Amniotic stem cell (primary cell): ENCODE measurements at places on chromosomes 5 and 9.

DNA sequence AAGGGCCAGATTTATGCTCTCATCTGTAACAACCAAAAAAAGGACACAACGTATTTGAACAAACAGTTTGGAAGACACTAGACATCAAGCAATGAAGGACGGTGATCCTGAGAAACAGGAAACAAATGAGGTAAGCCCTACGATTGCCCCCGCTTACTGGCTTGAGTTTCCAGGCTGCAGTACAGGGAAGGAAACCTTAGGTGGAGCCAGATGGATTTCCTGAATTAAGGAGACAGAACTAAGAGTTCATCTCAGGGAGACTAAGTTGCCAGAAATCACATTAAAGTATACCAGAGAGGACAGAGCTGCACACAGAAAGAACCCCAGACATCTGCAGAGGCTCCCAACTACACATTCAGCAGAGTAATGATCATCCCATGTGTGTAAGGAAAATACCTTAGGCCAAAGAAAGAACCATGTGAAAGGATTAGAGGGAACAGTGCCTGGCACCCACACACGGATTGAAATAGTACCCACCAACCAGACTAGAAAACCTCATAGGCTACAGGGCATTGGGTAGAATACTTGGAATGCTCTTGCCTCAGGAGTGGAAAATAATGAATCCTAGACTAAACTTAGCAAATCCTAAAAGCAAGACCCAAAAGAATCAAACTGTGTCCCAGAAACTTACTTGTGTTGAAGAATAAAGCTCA is 99.3 kb upstream of the NIPBL start:
- no peak for DNase-seq

DNA sequence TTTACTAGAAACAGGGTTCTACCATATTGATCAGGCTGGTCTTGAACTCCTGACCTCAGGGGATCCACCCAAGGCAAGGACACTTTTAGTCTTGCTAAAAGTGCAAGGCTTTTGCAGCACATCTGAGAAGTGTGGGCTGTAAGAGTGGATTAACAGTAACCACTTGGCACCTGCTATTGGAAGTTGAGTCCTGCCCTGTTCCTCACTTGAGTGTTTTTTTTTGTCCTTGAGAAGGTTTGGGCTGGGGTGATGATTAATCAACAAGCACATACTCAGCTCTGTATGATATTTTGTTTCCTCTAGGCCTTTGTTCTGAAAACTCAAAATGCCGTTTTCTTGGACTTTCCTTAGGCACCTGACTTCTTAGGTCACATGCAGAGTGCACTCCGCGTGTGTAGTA is 37.4 kb downstream of the SNX30 start:
- no peak for DNase-seq

- no peak for DNase-seq
Measured at GRCh38 chr5:52656569-52657246, 131.0 kb upstream of the ITGA1 start.

GRCh38 chr9:84932915-84933527 is 263.5 kb downstream of the NTRK2 start:
- no peak for DNase-seq

DNA sequence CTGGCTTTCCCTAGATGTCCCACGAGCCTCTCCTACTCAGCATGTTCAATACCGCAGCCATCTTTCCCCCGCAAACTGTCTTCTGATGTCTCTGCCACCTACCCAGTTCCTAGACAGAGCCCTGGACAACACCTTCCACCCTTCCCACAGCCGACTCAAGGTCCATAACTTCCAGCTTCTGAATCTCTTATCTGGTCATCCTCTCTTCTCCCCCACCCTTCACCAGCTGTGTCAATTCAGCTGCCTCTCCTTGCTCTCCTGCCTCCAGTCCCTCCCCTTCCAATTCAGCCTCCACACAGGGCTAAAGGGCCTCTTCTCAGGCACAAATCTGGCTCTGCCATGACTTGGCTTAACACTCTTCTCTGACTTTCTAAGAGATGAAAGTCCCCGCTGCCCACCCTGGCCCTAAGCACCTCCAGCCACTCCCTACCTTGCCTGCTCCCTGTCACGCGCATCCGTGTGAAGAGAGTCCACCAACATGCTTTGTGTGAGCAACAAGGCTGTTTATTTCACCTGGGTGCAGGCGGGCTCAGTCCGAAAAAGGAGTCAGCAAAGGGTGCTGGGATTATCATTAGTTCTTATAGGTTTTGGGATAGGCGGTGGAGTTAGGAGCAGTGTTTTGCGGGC is 25.2 kb downstream of the AQP7 start:
- no peak for DNase-seq

- DNase-seq: no peak
Measured at GRCh38 chr5:138064526-138064925, 19.3 kb upstream of the WNT8A start.

DNA sequence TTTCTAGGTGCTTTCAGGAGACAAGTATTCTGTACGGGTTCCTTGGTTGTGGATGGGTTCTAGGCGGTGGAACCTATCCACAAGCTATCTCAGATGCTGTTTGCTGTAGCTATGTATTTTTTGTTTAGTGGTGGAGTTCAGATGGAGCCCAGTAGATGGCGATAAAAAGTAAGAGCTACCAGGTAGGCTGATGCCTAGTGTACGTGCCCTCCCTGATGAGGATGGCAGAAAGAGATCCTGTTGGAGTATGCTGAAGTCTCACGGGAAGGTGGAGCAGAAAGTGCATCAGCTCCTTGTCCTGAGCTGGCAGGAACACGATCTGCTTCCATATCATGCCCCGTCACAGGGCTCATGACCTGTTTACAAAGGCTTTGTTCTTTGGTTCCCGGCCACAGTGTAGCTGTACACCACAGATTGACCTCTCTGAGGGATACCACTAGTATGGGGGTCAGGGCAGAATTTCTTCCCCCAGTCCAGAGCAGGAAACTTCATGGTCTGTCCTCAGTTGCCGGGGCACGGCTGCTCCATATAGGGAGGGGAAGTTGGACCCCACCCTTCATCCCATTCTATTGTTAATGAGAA is 12.6 kb upstream of the UGT3A2 start:
- no peak for DNase-seq

GRCh38 chr9:93028448-93029006 is 30.0 kb upstream of the SUSD3 start:
- no peak for DNase-seq

- DNase-seq: no peak
Measured at GRCh38 chr9:76445976-76446375, 13.0 kb upstream of the GCNT1 start.

DNA sequence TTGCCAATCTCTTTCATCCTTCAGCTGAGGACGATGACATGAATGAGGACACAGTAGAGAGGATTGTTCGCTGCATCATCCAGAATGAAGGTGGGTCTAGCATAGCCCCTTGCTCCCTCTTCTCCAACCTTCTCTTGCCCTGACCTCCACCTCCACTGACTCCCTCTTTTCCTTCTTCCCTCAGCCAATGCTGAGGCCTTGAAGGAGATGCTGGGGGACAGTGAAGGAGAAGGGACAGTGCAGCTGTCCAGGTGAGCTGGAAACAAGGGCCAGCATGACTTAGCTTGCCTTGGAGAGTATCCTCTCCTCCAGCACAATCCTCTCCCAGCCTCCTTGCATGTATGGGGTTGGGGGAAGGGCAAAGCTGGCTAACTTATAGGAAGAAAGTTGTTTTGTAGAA is 2.0 kb downstream of the RELL2 start:
- DNase-seq: no peak

GRCh38 chr5:115325296-115325959 is 29.0 kb upstream of the CCDC112 start:
- no peak for DNase-seq

- DNase-seq: no peak
Measured at GRCh38 chr9:4221931-4222330, 77.9 kb downstream of the GLIS3 start.

DNA sequence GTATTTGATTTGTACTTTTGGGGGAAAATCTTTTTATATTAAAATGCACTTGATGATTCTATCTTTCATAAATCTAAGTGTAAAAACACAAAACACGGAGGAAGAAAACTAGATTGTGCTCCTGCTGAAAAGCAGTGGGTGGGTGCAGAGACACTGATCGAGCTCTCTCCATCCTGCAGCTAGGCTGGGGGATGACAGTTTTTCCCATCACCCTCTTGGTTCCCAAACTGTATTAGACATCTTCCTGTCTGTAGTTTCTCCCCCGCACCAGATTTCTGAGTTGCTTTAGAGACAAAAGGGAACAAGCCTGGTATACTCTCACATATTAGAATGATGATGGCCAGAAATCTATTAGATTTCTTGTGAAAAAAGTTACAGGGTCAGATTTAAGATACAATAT is 99.6 kb downstream of the FAM114A2 start:
- no peak for DNase-seq

- DNase-seq: peak; percentile 10
Measured at GRCh38 chr5:153959134-153959957, 79.4 kb downstream of the FAM114A2 start.

DNA sequence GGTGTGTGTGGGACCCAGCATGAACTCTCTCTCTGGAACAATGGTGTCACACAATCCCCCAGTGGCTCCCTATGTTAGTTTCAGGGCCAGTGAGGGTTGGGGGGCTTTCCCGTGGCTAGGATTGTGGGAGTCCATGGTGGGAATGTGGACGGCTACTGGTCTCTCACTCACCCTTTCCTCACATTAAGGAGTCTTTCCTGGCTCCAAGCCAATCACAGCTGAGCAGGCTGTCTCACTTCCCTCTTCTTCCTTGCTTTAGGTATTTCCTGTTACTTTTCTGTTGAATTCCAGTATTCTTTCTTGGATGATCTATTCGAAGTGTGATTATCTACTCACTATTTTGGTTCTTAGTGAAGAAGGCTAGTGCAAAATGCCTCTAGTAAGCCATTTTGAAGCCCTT is 324.4 kb upstream of the MPDZ start:
- DNase-seq: no peak

DNA sequence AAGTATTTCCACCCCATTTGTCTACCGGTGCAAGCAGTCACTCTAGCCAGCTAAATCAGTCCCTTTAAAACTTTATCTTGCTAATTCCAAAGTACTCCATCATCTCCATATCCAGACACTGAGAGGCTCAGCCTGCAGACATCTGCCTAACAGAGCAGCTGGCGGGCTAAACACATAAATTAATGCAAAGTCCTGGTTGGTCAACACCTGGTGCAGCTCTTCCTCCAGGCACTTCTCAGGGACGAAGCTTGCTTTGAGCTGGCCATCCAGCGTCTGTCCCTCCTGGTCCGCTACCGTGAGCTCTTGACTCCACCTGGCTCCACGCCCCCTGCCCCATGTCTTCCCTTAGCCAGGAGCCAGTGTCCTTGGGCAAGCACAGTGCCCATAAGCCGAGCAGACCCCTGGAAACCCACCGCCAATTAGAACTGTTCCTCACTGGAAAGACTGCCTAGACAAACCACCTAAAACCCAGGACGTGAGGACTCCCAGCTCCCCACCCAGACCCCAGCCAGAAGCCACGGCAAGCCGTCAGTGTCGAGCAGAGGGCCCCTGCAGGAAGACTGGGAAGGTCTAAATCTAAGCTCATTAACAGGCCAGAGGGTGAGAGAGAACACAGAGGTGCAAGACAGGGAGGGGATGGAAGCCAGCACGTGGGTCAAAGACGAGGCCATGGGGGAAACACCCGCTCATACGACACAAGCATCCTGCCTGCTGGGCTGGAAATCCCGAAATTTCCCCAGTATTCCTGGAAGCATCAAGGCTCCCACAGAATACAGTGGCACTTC is 120.0 kb downstream of the COL23A1 start:
- DNase-seq: no peak

GRCh38 chr9:131478421-131478868 is 24.3 kb upstream of the POMT1 start:
- no peak for DNase-seq

- DNase-seq: no peak
Measured at GRCh38 chr5:37111426-37112382, 137.5 kb downstream of the CPLANE1 start.

GRCh38 chr5:41043109-41043747 is 27.9 kb downstream of the MROH2B start:
- no peak for DNase-seq

- DNase-seq: no peak
Measured at GRCh38 chr5:14204785-14205321, 61.7 kb downstream of the TRIO start.

DNA sequence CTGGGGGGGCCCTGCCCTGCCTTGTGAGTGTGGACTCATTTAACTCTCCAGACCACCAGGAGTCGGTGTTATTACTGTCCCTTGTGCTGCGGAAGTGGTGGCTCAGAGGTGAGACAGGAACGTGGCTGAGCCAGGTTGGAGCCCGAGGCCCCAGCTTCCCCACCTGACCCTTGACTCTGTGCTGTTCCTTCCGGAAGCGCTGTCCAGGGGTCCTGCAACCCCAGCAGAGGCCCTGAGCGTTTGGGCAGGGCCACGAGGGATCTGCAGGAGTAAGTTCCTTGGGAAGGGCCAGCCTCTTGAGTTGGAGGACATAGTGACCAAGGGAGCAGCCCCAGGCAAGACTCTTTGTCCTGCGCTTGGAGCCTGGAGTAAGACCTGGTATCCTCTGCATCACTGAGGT is 99.6 kb downstream of the RXRA start:
- no peak for DNase-seq

DNA sequence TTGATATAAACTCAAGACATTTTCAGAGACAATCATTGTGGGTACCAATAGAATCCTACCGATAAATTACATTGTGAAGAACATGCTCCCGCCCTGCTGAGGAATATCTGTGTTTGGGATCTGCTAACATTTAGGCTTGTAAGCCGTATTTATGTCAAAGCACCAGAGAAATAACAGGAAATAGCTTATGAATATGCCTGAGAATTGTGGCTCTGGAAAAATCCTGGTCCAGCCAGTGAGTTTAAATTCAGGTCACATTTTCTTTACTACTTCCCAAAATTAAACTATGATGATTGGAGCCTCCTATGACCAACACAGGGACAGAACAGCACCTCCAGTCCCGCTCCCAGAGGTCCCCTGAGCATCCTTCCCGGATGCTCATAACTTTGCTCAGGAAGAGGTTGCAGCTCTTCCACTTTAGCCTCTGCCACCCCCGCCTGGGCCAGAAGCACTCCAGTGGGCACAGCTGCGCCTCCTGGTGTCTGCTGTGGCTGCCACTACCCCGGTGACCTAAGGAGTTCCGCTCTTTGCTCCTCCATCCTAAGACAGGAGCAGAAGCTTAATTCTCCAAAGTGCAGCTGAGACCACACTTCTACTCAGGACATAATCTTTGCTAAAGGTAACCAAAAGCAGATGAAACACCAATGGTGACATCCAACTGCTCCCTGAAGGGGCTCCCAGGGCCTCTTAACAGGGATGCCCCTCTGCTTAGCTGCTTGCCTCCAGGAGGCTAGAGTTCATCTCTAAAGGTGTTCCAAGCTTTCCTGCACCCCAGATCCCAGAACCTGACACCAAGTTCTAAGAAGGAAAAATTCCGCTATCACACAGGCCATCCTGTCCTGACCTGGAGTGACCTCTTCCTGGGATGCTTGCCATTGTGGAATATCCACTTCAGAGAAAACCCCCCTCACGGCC is 58.8 kb downstream of the SLC1A1 start:
- no peak for DNase-seq
